Effector memory CD8-positive, alpha-beta T cell (primary cell): ENCODE measurements at places on chromosomes 16 and 17.

GRCh38 chr16:54936979-54937670 is 6.5 kb downstream of the IRX5 start:
- no peak for DNase-seq

- DNase-seq: no peak
Observed at GRCh38 chr16:67796099-67796718, 10.2 kb downstream of the RANBP10 start.

DNA sequence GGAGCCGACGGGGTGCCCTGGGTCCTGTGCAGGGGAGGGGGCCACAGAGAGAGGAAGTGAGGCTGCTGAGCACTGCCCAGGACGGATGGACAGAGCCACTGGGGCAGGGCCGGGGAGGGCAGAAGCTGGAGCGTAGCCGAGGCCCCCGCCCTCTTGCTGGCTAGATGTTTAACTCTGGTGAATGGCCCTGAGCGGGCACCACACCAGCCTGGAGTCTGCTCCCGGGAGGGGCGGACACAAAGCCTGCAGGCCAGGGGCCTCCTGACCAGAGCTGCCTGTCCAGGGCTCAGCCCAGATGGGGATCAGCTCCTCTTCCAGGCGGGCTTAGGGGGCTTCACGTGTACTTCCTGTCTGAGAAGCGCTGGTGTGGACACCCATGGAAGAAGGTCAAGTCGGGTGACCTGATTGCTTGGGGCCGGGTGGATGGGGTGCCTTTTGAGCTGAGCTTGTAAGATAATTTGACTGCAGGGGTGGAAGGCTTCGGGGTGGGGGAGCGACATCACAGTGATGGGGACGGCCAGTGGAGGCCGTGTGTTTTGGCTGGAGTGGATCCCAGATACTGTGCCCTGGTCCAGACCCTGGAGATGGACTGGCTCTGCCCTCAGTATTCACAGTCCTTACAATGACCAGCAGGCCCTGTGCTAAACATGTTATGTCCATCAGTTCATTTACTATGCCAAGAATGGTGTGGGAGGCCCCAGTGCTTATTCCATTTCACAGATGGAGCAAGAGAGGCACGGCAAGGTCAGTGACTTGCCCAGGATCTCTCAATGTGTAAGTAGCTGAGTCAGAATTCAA is 33.7 kb upstream of the CIBAR2 start:
- no peak for DNase-seq

- DNase-seq: no peak
Observed at GRCh38 chr16:22352723-22353122, 21.7 kb downstream of the CDR2 start.

DNA sequence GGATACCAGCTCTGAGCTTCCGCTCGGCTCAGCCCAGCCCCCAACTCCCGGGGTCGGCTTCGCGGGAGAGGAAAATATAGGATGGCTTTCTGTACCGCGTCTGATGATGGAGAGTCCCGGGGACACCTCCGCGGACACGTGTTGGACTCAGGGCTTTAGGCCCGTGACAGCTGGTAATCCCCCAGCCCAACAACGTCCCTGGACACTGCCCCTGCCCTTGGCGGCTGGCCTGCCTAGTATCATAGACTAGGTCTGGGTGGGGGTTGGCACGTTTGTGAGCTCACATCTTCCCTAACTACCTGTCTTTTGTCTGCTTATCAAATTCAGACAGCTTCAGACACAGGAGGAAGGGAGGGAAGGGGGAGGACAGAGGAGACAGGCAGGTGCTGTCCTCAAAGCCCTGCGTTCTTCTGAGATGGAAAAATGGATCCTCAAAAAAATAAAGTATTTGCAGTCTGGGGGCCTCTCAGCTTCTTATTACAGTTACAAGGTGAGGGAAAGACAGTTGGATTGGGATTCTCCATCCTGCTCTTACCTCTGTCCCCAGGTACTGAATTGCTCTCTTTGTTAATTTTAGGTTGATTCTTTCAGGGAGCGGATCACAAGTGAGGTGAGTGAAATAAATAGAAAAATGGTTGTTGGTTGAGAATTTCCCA is 698 bp downstream of the PSME3 start:
- DNase-seq: no peak

DNA sequence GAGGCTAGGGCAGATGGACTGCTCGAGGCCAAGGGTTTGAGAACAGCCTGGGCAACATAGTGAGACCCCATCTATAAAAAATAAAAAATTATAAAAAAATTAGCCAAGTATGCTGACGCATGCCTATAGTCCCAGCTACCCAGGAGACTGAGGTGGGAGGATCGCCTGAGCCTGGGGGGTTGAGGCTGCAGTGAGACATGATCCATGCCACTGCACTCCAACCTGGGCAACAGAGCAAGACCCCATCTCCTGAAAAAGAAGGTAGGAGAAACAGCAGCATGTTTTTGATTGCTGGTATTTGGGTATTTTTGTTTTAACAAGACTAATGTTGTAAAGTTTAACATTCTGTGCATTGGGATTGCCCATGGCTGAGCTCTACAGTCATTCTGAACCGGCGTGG is 8.9 kb upstream of the DDX19A start:
- no peak for DNase-seq

GRCh38 chr16:14109077-14109775 is 38.1 kb downstream of the MRTFB start:
- DNase-seq: no peak

DNA sequence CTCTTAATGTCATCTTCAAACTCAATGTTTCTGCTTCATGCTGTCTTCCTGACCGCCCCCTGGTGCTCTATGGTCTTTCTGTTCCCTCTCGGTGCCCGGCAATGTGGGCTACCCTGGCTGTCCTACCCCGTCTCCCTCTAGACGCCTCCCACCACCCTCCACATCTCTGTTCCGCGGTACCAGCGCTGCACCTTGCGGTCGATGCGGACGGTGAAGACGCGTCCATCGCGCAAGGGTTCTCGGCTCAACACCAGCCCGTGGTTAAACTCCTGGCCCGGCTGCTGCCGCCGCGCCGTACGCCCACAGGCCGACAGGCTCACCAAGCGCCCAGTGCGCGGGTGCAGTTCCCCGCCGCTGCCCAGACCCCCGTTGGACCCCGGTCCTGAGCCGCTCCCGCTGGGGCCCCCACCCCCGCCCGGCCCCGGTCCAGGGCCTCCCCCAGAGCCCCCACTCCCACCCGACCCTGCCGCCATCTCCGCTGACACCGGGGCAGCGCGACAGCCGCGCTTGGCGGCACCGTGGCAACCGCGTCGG is at the start of gene NEURL4:
TSS of gene NEURL4 (minus strand) at position 496 of the 534 bp plus-strand sequence. CDS start at position 473, 23 bp downstream.
- DNase-seq: no peak

DNA sequence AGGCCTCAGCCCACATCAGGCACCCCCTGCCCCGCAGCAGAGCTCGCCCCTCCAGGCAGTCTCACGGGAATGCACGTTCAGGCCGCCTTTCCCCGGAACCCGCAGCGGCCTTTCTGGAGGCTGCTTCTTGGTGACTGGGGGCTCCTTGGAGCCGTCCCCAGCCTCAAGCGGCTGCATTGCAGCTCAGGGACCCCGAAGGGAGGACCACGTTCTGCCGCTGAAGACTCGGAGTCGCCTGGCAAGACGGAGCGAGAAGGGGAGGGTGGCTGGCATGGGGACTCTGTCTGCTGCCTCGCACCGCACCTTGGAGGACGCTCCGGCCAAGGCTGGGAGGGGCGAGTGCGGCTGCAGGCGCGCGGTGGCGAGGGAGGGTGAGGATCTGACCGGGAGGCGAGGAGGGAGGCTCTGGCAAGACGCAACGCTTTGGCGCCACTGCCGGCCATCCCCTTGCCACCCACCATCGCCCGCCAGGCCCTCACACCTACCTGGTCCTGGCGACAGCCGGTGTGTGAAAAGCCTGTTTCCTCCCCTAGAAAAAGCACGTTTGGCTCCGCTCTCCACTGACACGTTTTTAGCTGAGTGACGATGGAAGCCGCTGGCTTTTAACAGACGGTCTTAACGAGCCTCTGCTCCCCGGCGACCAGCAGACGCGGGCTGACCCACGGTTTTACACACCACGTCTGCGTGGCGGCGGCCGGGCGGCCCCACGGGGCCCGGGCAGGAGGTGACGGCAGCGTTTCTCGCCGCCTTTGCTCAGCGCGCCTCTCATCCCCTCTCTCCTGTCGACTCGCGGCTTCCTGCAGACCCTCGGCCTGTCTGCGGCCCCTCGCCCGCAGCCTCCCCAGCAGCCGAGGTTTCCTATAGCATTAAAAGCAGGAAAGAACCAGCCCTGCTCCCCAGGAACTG is 16.7 kb upstream of the GNG13 start:
- DNase-seq: no peak

DNA sequence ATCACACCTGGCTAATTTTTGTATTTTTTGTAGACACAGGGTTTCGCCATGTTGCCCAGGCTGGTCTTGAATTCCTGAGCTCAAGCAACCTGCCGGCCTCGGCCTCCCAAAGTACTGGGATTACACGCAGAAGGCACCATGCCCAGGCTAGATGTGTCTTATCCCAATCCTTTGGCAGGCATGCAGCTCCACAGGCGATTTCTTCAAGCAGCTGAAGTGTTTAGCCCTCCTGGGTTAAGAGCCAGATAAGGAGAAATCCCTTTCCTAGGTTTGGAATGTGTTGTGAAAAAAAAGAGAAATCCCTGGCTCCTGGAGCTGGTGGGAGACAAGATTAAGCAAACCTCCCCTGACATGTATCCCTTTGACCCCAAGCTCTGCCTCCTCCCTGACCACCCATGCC is 2.1 kb upstream of the NHERF1 start:
- no peak for DNase-seq

- DNase-seq: no peak
Observed at GRCh38 chr17:39660397-39661385, 4.5 kb upstream of the TCAP start.

GRCh38 chr16:55411231-55411630 is 67.8 kb upstream of the MMP2 start:
- no peak for DNase-seq

GRCh38 chr17:1750628-1751027 is 8.0 kb downstream of the SERPINF2 start:
- no peak for DNase-seq

DNA sequence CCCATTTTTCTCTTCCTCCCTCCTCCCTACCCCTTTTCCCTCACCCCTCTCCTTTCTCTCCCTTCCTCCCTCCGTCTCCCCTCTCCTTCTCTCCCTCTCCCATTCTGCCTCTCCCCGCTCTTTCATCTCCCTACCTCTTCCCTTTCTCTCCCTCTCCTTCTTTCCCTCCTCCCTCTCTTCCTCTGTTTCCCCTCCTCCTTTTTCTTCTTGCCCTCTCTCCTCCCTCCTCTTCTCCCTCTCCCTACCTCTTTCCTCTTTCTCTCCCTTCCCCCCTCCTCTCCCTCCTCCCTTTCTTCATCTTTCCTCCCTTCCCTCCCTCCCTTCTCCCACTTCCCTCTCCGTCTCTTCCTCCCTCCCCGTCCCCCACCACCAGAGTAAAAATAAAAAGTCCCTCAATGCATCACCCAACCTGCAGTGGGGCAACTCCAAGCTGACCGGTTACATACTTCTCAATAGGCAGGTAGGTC is 10.4 kb downstream of the CHD9NB start:
- DNase-seq: no peak

DNA sequence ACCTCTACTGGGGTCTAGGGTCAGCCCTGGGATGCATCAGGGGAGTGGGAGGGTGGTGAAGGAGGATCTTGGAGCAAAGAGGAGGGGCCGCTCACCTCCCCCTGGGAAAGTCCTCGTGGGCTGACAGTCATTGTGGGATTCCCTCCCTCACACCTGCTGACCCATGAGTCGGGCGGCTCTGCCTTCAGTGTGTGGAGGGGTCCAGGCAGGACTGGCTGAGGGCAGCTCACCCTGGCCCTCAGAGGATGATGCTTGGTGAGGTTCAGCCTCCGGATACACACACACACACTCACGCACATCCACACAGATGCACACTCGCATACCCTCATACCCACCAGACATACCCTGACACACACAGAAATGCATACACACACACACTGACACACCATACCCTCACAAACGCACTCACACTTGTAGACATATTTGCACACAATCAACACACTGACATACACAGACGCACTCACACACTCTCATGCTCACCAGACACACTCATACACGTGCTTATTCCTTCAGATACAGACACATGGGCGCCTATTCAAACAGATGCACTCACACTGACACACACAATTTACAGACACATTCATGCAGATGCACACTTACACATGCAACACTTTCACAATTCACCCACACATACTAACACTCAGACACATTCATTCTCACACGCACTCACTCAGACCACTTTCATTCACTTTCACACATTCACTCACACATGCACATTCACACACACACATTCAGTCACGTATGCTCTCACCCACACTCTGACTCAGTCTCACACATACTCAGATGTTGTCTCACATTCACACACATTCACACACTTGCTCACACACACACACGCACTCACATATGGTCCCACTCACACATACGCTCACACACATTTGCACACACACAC is 105.1 kb upstream of the RPL38 start:
- DNase-seq: no peak

- DNase-seq: no peak
Observed at GRCh38 chr17:58783380-58783779, 27.7 kb downstream of the PPM1E start.

GRCh38 chr16:10033556-10033955 is 148.7 kb downstream of the GRIN2A start:
- DNase-seq: no peak

GRCh38 chr17:80349151-80349651 is 65.8 kb upstream of the ENDOV start:
- no peak for DNase-seq

GRCh38 chr17:49708515-49709183 is 885 bp upstream of the SLC35B1 start:
- no peak for DNase-seq

- no peak for DNase-seq
Observed at GRCh38 chr16:79284766-79285165, 315.8 kb downstream of the MAF start.

GRCh38 chr17:82447876-82448275 is 2.7 kb downstream of the CYBC1 start:
- DNase-seq: no peak

DNA sequence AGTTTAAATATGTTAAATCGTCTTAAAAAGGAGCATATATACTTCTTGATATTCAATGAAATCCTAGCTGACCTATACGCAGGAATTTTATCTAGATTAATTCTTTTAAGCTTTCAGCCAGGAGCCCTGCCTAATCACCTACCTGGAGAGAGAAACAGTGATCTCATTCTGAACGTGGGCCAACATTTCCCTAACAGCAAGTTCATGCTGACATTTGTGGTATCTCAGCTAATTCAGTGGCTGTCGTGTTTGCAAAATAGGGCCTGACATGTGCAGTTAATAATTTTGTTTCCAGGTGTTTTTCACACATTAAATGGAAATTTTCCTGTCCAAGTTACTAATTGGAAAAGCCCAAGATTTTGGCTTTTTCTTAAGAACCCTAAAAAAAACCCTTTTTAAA is 17.4 kb downstream of the KRT24 start:
- no peak for DNase-seq

- no peak for DNase-seq
Observed at GRCh38 chr16:62445909-62446308, 409.7 kb upstream of the CDH8 start.

- DNase-seq: no peak
Observed at GRCh38 chr17:37094391-37094790, 145.6 kb downstream of the AATF start.

- DNase-seq: no peak
Observed at GRCh38 chr17:56119191-56119590, 34.1 kb upstream of the ANKFN1 start.

- DNase-seq: no peak
Observed at GRCh38 chr17:17648762-17649161, 32.5 kb upstream of the RAI1 start.
